ENCODE measurements at places on chromosomes 12 and 14. TPM values are rescaled to one million over a fixed set of nuclear protein-coding genes. Genes with fewer than 3 reads are reported as not detected.

- no peak for DNase-seq
Measured at GRCh38 chr12:54704202-54704601, 56.0 kb upstream of the DCD start.

DNA sequence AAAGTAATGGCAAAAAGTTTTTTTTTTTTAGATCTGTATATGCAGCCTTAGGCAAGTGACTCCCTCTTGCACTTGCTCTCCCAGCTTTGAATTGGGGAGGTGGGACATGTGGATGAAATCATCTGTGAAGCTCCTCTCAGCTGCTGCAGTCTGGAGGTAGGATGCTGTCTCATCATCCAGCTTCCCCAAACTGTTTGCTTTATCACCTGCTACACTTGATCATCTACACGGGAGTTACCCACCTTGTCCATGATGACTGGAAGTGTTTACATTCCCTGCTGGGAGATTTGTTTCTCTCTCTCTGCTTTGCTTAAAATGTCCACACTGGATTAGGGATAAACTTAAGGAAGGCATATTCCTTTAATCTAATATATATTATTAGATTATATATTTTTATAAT lies 8.5 kb upstream of the FGF23 start:
- DNase-seq: no peak

- no peak for DNase-seq
Measured at GRCh38 chr14:77343662-77344061, 22.8 kb downstream of the GSTZ1 start.

- DNase-seq: no peak
Measured at GRCh38 chr12:132873724-132874123, 13.7 kb downstream of the CHFR start.

DNA sequence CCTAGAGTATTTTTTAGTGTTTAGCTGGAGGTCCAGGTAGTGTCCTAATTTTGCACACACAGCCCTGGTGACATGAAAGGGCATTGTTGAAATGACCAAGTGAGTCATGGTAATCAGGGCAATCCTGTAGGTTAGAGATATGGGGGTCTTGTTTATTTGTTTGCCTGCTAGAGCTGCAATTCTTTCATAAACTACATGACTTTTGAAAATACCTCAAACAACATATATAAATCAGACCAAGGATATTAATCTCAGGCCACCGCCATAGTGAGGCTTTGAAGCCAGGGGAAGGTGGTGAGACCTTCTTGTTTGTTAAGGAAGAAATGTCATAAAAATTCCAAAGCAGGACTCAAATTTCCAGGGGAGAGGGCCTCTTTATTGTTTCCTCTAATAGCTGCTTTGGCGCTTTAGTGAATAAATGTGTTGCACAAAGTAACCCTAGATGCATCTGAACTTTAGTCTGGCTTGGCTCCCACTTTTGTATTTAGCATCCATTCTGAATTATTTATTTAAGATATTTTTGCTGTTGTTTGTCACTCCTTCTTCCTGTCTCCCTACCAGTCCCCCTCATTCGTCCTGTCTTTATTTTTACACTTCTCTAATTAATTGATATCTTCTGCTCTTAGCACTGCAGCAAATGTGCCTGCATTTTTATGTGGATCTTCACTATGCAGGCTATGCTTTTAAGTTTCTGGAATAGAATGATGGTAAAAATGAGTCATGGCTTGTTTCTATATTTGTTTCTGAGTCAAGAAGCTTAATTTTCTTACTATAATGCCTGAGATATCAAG lies 430.3 kb downstream of the RAD51B start:
- DNase-seq: no peak

DNA sequence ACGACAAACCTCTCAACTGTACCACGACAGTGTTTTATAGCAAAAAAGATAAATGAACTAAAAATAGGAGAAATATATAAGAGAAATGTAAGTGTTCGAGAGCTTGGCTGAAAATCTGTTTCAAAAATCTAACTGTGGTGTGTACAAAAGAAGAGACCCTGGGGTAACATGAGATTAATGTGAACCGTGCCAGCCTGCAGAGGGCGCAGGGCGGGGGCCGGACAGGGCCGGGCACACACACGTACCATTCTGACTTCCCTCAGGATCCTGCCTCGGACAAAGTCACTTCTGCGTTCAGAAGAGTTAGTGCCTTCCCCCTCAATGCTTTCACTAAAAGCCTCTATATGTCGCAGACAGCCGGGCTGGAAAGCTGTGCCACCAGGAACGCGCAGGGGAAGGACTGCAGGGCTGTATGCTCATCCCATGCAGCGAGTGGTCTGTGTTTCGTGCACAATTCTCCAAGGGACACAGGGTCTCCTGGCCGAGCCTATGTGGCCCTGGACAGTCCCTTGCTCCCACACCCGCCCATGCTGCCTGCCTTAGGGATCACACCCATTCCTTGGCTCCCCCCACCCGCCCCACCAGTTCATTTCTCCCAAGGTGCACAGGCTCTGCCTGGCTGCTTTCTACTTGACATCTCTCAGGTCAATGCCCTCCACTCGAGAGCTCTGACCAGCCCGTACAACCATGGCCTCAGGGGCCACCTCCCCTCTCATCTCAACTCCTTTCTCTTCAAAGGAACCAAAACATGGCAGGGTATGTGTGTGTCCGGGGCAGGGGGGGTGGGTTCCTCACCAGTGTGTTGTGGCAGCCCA lies 8.5 kb downstream of the CDCA4 start:
- no peak for DNase-seq

- DNase-seq: no peak
Measured at GRCh38 chr12:108583991-108584390, 13.9 kb downstream of the TMEM119 start.

DNA sequence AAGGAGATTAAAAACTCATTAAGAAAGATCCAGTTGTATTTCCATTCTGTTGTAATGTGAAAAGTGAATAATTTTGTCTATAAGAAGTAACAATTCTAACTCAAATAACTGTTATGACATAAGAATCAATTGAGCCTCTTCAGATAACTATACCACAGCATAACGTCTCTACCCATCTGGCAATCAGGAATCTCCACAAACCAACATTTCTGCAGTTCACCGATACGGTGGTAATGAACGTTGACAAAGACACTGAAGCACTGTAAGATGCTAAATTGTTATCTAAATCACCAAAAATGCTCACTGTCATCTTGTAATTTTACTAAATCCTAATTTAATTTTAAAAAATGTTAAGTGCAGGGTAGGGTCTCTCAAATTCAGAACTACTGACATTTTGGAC lies 130.9 kb upstream of the USP15 start:
- DNase-seq: no peak

GRCh38 chr12:42492267-42492666 lies 97.3 kb downstream of the PRICKLE1 start:
- no peak for DNase-seq

DNA sequence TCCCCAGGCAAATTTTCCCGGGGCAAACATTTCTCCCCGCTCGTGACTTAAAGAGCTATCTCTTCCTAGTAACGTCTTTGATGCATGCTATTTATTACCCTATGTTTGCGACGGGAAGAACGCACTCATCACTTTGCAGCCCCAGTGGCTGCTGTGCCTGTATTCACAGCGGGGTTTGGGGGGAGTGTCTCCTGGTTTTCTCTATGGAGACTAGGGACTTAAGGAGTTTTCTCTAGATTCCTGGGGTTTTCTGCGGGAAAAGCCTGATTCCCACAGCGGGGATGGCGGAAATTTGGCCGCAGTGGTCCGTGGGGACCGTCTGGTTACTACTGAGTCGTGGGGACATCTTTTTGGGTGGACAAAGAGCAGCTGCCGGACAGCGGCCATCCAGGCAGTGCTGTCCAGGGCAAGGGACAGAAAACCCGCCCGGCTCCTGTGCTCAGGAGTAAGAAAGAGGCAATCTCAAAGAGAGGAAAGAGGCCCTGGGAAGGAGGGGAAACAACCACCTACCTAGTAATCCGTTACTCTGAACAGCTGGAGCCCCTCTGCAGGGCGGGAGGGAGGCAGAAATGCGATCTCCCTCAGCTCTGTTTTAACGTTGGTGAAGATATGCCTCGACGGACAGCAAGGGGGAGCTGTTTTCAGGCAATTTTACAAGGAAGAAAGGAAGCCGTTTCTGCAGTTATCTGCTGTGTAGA lies 771 bp upstream of the AVPR1A start:
- peak; percentile 64 for DNase-seq

- no peak for DNase-seq
Measured at GRCh38 chr14:51118993-51119392, 24.1 kb upstream of the TRIM9 start.

- no peak for DNase-seq
Measured at GRCh38 chr12:29147731-29148595, 1.1 kb upstream of the FAR2 start.

GRCh38 chr12:29146196-29146595 lies 2.9 kb upstream of the FAR2 start:
- DNase-seq: no peak

DNA sequence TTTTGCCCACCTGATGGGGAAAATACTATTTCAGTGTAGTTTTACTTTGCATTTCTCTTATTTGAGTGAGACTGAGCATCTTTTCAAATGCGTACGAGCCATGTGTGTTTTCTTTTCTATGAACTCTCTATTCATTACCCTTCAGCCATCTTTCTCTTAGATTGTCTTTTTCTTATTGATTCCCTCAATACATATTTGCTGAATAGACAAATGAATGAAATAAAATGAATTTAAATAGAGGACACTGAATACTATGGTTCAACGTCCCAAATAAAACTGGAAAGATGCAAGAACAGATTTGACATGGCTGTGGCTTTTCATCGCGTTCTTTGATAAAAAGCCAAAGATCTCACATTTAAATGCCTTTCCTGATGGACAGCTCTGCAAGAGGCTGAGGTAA lies 34.6 kb upstream of the RPH3A start:
- DNase-seq: no peak

GRCh38 chr14:84546236-84546635 lies 983.7 kb upstream of the FLRT2 start:
- no peak for DNase-seq

GRCh38 chr12:132466241-132467201 lies 23.4 kb upstream of the FBRSL1 start:
- no peak for DNase-seq

DNA sequence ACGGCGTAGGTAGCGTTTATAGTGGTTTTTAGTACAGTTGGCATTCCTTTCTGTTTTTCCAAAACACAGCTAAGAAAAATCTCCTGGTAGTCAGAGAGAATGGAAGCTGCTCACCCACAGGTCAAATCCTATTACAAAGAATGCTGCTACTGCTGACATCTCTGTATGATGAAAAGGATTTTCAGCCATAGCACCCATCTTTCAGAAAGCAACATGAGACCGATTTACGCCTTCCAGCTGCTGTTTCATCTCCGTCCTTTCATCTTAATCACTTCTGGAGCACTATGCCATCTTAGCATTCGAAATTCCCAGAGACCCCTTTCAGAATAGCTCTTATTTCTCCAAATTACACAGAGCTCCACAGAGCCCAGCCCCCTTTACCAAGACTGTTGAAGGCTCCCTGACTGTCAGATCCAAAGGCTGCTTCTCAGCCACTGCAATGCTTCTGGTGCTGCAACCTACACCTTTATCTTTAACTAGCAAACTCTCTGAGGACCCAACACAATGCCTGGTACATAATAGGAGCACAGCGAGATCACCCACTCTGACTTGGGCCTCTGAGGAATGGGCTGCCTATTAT lies 211.8 kb downstream of the NEDD1 start:
- no peak for DNase-seq

Gene SLC39A5
- polyA plus RNA-seq: 62.5 TPM

Gene SIRT4
- 3.6 TPM for polyA plus RNA-seq

Gene PZP
- 0.53 TPM for polyA plus RNA-seq

Gene HHIPL1
- 1.6 TPM for polyA plus RNA-seq

Gene FRMD6
- 21.4 TPM for polyA plus RNA-seq

Gene KRT71
- not detected for polyA plus RNA-seq

Gene KRT5
- polyA plus RNA-seq: 0.27 TPM
